ENCODE measurements at places on chromosomes 4 and X.

DNA sequence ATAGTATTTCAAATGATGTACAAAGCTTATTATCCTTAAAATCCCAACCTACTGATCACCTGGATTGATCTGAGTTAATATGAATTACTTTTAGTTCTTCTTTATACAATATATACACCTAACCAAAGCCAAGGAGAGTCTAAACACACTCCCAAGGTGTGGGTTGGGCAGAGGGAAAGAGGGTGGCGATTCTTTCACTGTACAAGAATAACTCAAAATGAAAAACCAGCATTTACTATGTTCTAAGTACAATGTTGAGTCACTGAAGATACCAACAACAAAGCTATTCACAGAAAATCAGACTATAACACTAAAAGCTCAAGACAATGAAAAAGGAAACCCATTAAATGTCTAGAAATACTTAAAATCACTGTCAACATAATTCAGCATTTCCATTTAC is 46.6 kb downstream of the ANKRD17 start:
- no peak for DNase-seq

- DNase-seq, result no peak
Measured at GRCh38 chr4:113637363-113637762, 124.2 kb downstream of the CAMK2D start.

- DNase-seq, result no peak
Measured at GRCh38 chr4:31307029-31307428, 586.9 kb downstream of the PCDH7 start.

DNA sequence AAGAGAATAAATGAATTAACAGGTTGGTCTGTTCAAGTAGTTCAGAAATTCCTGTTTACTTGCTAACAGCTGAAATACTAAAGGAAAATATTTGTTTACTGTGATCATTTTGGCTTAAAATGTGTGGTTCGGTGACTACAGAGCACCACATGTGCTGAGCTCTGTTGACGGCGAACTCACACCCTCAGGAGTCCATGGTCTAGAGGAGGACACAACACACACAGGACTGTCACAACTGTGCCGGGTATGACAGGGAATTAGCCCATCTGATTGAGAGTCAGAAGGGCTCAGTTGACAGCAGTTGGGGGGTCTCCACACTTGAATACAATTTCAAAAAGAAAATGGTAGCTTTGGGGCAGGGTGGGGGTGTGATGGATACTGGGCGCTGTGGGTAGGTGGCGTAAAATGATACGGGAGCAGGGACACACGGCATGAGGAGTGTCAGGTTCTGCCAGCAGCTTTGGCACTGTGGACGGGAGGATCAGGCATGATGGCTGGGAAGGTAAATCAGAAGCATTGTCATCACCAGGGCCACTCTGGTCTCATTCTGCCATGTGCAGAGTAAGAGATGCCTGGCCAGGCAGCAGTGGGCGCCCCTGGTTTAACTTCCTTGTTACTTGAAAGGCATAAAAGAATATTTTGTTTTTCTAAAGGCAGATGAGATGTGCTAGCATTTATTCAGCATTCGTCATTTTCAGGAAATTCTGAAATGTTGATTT is 33.3 kb downstream of the CLDN22 start:
- no peak for DNase-seq

- no peak for DNase-seq
Measured at GRCh38 chrX:19954335-19955096, 36.3 kb downstream of the BCLAF3 start.

GRCh38 chr4:125043486-125043885 is 271.3 kb upstream of the FAT4 start:
- no peak for DNase-seq

DNA sequence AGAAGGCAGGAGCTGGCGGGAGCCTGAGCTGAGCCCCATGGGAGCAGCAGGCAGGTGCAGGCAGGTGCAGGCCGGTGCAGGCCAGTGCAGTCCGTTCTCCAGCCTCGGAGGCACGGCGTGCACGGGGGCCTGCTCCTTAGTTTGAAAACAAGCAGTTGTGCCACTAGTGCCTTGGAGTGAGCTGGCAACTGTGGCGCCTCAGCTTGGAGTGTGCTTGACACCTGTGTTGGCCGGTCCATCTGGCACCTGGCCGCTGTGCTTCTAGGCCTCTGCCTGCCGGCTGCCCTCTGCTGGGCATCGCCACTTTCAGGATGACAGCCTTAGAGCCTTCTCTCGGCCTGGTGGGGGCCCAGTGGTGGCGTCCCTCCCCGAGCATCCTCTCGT is 47.9 kb downstream of the RGS12 start:
- peak; percentile 84 for DNase-seq

DNA sequence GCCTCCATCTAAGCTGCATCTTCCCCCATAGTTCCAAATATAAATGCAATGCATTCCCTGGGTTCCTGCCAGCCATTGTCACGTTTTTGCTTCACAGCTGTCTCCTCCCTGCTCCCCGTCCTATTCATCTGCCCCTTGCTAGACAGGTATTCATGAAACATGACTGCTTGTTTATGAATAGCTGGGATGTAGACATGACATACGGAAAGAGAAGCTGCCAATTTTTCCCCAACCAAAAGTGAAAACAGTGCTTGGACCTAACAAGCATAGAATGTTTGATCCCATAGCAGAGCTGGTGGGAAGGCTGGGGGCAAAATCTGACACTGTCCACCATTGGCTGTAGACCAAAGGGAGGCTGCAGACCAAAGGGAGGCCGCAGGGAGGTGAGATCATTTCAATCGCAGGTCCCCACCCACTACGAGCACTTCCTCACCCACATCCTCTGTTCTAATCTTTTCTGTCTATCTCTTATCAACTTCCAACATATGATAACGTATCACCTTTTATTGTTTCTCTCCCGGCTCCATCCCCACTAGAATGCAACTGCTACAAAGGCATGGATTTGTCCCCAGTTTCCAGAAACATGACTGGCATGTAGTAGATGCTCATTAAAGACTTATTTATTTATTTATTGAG is 8.5 kb upstream of the GYG2 start:
- no peak for DNase-seq

DNA sequence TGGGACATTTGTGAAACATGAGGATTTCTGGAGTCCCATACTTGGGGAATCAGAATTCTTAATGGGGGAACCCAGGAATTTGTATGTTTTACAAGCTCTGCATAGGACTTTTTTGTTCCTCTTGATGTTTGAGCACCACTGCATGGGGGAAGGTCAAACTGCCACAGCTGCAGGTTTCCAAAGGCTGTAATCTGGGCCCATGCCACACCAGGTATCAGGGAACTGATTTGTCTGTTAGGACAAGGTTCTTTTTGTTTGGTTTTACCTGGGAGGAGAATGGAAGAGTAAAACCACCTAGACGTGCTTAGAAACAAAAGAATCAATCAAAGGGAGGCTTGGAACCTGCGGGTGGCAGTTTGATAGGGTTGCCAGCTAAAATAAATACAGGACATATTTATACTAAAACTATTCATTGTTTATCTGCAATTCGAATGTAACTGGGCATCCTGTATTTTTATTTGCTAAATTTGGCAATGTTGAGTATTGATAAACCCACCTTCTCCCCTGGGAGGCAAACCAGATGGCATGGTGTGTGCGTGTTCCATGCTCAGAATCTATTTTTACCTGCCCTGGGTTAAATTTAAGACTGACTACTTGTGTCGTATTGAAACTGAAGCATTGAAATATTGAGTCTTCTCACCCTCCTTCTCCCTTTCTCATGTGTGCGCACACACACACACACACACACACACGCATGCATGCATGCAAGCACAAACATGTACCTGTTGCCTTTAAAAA is 63.7 kb downstream of the TMEM164 start:
- DNase-seq, result no peak

DNA sequence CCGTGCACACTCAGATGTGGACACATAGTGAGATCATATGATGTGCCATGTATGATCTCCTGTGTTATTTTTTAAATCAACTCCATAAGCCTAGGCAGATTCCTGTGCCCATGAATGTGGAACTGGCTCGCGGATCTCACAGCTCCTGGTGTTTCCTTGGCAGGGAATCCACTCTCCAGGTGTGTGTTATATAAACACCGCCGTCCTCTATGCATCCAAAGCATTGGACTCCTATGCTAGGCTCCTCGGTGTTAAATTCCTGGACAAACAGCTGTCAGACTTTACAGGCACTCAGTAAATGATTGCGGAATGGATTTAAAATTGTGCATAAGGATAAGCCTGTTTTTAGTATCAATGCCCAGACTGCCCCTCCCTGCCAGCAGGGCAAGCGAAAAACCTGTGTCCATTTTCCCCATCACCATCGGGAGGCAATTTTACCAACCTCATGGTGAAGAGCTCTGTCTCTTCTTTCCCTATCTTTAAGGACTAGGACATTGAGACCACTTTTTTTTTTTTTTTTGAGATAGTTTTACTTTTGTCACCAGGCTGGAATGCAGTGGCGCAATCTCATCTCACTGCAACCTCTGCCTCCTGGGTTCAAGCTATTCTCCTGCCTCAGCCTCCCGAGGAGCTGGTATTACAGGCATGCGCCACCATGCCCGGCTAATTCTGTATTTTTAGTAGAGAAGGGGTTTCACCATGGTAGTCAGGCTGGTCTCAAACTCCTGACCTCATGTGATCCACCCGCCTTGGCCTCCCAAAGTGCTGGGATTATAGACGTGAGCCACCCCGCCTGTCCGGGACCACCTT is 23.6 kb upstream of the GPR78 start:
- DNase-seq, result no peak

DNA sequence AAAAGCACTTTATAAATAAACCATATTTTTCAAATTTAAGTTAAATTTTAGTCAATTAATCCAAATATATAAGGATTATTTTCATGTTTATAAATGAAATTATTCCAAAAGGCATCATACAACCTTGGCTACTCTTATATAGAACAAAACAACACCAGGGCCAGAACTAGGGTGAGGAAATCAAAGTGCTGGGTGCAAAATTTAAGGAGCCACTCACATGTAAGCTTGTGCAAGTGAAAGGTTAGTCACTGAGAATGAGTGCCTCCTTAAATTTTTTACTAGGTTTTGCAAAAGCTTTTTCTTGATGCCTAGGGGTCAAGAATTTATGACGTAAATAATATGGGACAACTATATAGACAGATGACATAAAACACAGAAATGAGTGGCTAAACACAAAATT is 83.4 kb upstream of the COX18 start:
- DNase-seq, result no peak

DNA sequence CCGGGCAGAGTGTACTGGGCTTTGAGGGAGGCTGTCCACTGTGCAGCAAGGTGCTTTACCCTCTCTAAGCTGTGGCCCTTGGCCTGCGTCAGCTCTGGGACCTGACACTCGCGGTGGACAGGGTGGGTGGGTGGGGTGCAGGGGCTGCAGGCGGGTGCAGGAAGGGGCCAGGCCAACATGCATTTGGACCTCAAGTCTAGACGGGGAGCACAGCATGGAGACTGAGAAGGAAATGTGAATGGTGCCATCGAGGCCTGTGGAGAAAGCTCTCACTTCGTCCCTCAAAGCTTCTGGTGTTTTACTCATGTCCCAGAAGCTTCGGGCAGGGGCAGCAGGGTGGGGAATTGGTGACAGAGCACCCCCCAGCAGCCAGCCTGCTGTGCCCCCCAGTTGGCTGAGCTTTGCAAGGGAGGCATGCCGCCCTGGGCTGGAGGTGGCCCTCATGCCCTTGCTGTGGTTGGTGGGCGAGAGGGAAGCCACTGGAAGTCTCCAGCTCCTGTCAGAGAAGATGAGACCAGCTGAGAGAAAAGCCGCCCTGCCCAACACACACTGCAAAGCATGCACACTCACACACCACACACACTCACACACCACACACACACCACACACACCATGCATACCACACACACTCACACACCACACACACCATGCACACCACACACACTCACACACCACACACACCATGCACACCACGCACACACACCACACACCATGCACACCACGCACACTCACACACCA is 12.3 kb downstream of the PNMA6E start:
- no peak for DNase-seq

DNA sequence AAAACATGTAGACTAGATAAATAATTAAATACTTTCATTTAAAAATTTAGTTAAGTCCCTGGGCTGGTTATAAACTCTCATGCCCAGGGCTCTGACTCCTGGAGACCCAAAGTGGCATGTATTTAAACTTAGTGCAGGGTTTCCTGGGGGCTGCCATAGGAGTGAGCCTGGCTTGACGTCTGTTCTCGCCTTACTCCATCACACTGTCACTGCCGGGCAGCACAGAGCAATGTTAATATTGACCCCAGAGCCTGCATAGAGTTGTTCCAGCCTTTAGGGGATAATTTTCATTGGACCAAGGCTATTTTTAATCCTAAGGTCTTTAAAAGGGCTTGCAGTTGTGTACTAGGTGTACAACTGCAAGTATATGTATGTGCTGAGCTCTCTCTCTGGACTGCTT is 31.2 kb downstream of the KIAA0232 start:
- DNase-seq, result no peak

DNA sequence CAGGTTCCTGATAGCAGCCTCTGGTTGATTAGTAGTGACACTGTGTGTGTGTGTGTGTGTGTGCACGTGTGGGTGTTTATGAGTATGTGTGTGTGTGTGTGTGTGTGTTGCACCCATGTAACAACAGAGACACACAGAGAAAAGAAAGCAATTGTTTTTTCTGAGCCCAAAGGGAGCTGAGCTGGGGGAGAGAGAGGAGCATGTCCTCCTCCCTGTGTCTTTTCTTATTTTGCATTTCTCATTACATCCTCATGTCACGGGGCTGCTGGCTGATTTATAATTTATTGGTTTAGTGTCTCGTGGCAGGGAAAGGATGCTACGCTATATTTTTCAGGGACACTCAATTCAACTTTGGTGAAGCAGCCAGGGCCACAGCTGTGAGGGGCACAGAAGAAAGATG is 511.4 kb downstream of the BCOR start:
- DNase-seq, result no peak

DNA sequence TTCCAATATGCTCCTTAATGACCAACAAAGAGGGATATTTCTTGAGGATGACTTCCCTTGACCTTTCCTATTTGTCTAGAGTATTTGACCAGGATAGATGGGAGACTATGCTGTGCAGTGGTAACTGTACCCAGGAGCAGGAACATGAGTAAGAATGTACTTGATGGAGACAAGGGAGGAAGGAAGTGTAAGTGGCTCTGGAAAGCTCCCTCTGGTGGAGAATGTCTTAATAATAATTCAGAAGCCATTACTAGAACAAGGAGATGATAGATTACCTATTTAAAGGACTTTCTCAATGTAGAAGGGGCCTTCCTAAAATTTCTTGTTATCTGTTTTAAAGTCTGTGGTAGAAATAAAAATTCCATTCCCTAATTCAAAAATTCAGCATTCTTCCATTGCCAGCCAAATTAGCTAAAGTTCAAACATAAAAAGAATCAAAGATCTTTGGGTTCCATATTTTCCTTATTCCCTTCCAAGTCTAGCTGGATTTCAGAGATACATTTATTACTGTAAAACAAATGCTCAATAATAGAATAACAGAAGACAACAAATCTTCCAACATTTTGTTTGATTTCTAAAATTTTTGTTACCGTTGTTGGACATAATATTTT is 83.8 kb downstream of the GRID2 start:
- peak; percentile 1 for DNase-seq

Measured in NCI-H187 (cell line).